ENCODE measurements at places on chromosomes 6 and 20. TPM values are rescaled to one million over a fixed set of nuclear protein-coding genes. Genes with fewer than 3 reads are reported as not detected.

Gene AKAP12
- total RNA-seq = 8.0 TPM

Gene THBD
- 14.2 TPM for total RNA-seq

Gene CPXM1
- not detected for total RNA-seq

Gene TLDC2
- not detected for total RNA-seq

Gene ADGRF1
- not detected for total RNA-seq

Gene GLP1R
- not detected for total RNA-seq

Gene POM121L2
- total RNA-seq = not detected

Gene C20orf141
- total RNA-seq = not detected

Gene SPTLC3
- total RNA-seq = 9.0 TPM

Gene CGA
- total RNA-seq = not detected

Gene AK9
- 13.0 TPM for total RNA-seq

Gene TINAG
- 0.72 TPM for total RNA-seq

Gene KCNK15
- not detected for total RNA-seq

Gene RCAN2
- 1.4 TPM for total RNA-seq

Gene SLA2
- not detected for total RNA-seq

Gene IL17A
- not detected for total RNA-seq

Gene GGT7
- 3.1 TPM for total RNA-seq

Gene NKX2-2
- not detected for total RNA-seq

Gene SSR1
- 74.2 TPM for total RNA-seq

Gene SLC22A7
- not detected for total RNA-seq

Gene OPN5
- not detected for total RNA-seq

Gene GTSF1L
- not detected for total RNA-seq

Gene HLA-DQB2
- total RNA-seq = not detected

Gene PPP1R3G
- total RNA-seq = 1.0 TPM

Gene SASH1
- total RNA-seq = 39.4 TPM

Gene FAM110A
- 1.2 TPM for total RNA-seq

Gene EPPIN
- not detected for total RNA-seq

Gene BMP7
- not detected for total RNA-seq

Gene RIPOR3
- 0.16 TPM for total RNA-seq

Gene OPRL1
- 1.1 TPM for total RNA-seq

Gene PERP
- total RNA-seq = 0.70 TPM

Gene GPSM3
- 0.27 TPM for total RNA-seq

All from myocyte (in vitro differentiated cells).